ENCODE measurements at places on chromosomes 5 and 9.
A peak's percentile ranks its signal among the peaks of the same experiment; 100 is the strongest.

DNA sequence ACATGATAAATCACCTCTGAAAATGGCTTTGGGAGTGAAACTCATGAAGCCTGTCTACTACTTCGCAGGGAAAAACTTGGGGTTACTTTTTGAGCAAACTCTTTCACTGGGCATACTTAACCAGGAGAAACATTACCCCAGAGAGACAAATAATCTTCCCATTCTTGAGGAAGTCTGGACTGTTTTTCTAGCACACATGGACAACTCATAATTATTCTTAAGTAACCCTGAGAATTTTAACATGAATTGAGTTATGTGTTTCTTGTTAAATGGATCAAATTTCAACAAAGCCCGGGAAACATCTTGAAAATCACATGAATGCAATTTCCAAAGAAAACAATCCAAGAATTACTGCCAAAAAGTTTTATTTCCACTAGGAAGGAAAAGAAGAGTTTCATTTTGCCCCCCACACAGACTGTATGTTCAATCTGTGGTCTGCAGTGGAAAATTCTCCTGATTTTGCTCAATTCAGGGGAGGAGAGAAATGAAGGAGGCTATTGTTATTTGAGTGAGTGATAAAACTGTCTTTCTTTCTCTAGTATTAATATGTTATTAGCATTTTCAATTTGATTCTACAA lies 564.8 kb upstream of the CLINT1 start:
- DNase-seq, result no peak

GRCh38 chr5:167726642-167727041 lies 564.8 kb upstream of the WWC1 start:
- DNase-seq, result no peak

- DNase-seq, result no peak
Measured at GRCh38 chr9:93111001-93111370, 15.0 kb downstream of the CARD19 start.

- DNase-seq, result no peak
Measured at GRCh38 chr5:170289121-170289520, 8.5 kb downstream of the LCP2 start.

DNA sequence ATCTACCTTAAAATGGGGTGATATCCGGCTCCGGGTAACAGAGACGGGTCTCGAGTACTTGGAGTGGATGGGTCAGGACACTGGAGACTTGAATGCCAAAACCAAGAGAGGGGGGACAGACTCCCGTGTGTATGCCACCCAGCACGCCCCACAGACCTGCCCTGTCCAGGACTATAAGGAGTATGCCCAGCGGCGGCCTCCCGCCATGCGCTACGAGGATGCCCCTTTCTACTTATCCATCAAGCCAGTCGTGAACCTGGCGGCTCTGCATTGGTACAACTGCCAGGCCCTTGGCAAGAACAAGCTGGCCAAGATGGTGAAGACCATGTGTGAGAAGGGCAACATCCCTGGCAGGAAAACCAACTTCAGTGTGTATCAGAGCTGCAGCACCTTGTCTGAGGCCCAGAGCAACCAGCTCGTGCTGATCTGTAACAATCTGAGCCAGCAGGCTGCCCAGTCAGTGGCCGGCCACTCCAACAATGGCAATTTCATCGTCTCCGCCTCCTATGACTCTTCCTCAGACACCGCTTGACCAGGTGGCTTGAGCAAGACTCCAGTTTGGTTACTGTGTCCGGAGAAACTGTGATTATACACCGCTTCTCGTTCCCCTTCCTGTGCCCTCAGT lies 99.4 kb downstream of the INIP start:
- no peak for DNase-seq

DNA sequence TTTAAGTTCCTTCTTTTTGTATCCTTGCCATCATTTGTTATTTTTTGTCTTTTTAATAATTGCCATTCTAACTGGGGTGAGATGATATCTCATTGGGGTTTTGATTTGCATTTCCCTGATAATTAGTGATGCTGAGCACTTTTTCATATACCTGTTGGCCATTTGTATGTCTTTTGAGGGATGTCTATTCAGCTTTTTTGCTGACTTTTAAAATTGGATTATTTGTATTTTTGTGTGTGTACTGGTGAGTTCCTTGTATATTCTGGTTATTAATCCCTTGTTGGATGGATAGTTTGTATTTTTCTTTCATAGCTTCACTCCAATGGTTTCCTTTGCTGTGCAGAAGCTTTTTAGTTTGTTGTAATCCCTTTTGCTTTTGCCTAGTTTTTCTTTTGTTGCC lies 19.1 kb downstream of the RCL1 start:
- no peak for DNase-seq

GRCh38 chr5:60633341-60633740 lies 66.6 kb downstream of the DEPDC1B start:
- DNase-seq, result no peak

DNA sequence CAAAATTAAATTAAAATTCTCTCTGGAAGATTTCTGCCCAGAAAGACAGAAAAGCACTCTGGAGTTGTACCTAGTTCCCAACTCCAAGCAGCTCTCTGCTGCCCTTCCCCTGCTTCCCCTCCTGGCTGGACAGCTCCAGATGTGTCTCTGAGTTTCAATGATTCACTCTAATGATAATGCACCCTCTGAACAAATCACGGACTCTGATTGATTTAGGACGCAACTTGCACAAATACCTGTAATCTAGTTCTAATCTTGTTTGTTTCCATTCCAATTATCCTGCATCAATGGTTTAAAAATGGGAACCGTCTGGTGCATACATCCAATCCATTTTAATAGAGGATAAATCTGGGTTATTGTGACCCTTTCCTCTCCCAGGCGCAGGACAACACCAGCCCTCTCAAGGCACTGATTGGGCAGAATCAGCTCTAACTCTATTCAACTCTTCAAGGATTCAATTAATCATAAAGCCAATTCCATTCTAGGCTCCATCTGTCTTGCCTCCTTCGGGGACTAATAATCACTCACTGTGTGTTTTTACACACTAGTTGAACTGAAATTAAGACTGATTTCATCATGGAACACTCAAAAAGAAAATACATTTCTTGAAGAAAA lies 111.2 kb upstream of the LRRTM2 start:
- no peak for DNase-seq

GRCh38 chr9:7578951-7579350 lies 220.6 kb downstream of the DMAC1 start:
- DNase-seq, result no peak

- no peak for DNase-seq
Measured at GRCh38 chr9:121322037-121322736, 47.9 kb downstream of the STOM start.

DNA sequence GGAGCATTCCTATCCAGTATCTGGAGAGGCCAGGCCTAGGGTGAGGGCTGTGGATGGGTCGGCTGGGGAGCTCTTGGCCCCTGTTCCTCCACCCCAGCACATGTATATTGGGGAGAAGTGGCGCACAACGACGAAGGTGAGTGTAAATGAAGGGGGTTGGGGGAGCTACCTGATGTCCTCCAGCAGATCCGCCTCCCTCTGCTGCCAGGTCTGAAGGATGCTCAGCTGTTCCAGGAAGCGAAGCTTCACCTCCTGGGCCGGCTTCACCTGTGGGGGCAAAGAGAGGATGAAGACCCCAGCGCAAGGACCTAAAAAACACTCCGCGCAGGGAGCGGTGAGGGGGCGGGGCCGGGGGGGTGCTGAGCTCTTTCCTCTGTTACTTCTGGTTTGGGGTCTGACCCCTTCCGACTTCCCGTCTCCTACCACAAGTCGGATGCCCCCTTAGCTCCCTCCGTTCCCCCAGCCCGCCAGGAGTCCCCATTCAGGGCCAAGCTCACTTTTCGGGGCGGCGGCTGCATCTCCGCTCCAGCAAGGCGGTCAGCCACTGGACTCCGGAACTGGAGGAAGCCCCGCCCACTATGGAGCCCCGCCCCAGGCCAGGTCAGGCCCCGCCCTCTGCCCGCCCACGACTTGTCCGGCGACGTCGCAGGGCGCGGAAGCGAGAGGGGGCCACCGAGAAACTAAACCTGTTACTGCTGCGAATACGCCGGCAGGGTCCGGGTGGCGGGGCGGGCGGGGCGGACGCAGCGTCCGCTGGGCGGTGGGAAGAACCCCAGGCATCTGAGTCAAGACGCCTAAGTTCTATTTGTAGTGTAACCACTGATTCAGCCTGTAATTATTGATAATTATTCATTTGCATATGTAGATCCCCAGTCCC lies at the start of gene FCHSD1:
FCHSD1 (minus strand) TSS at position 568 of the 877 bp plus-strand sequence; CDS start at position 518, 50 bp downstream.
- no peak for DNase-seq

DNA sequence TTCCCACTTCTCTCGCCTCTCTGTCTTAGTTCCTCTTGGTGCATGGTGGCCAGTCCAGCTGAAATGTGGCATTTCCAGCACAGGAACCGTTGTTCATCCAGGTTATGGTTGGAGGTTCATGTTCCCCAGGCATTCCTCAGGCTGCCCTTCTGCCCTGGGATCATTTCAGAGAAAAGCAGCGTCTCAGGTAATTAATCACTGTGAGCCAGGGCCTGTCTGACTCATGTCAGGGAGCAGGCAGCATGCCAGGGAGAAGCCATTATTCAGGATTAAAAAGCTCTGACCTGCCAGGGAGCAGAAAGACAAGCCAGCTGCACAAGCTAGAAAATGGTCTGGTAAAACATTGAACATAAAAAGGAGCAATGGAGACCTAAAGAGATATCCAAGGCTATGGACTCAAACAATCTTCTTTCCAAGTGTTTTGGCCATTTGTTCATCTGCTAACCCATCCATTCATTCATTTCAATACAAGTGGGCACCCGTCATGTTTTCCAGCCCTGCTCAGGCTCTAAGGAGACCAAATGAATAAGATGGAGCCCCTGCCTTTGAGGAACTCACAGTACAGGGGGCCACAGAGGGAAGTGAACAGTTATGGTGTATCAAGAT lies 241.4 kb downstream of the DRD1 start:
- peak; percentile 73 for DNase-seq

DNA sequence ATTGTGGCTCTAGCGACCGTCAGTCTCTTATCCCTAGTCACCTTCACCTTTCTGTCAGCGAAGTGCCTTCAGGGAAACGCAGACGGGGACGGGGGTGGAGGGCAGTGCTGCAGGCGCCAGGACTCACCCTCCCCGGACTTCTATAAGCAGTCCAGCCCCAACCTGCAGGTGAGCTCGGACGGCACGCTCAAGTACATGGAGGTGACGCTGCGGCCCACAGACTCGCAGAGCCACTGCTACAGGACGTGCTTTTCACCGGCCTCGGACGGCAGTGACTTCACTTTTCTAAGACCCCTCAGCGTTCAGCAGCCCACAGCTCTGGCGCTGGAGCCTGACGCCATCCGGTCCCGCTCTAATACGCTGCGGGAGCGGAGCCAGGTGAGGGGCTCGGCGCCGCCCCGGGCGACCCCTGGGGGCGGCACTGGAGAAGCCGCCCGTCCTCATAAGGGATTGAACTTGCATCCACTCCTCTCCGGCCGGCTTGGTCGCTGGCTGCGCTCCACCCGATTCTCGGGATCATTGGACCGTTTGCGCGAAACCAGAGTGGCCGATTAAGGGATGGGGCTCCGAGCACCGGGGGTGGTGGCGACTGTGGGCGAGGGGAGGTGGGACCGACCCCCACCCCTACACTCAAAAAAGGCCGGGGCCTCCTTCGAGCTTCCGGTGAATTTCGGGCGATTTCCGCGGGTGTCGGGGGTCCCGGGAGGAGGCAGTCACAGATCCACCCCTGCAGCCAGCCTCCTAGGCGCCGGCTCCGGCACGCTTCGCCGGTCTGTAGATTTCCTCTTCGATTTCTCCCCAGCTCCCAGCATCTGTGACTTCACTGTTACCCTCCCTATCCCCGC lies 2.7 kb downstream of the PCDHGC5 start:
- no peak for DNase-seq

DNA sequence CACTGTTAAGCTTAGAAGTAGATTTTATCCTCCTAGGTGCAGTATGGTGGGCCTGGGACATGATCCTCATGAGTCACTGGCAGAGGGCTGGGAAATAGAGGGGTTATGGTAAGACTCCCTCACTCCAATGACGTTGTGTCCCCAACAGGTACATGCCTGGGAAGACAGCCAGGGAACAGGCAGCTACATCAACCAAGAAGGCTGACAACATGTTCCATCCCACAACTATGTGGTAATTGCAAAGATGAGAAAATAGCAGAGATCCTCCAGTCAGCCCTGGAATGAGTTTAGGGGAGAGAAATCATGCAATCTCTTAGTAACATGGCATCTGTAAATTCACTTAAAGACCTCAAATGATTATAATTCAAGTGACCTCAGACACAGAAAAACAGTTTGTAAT lies 114.4 kb upstream of the LIFR start:
- no peak for DNase-seq

DNA sequence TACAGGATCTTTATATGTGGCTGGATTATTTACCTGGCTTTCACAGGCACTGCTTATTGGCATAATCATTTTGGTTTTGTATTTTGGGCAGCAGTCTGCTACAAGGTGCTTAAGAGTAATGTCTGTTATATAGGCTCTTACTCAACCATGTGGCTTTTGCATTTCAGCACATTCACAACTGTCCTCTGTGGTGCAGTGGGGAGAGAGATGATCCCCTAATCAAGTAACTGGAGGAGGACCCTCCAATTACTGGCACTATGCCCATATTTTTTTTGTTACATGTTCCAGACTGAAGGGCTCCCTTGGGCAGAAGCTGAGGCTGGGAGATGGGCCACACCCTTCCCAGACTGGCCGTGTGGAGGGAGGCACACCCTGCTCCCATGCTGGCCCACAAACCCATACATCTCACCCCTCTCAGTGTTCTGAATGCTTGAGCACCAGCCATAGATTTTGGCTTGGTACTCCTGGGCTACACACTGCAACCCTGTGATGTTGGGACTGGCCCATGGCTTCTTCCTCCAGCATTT lies 173.5 kb downstream of the FAM174A start:
- no peak for DNase-seq

GRCh38 chr5:153829510-153830065 lies 209.1 kb downstream of the FAM114A2 start:
- DNase-seq, result no peak

GRCh38 chr5:61357745-61358144 lies 25.7 kb downstream of the ZSWIM6 start:
- no peak for DNase-seq

DNA sequence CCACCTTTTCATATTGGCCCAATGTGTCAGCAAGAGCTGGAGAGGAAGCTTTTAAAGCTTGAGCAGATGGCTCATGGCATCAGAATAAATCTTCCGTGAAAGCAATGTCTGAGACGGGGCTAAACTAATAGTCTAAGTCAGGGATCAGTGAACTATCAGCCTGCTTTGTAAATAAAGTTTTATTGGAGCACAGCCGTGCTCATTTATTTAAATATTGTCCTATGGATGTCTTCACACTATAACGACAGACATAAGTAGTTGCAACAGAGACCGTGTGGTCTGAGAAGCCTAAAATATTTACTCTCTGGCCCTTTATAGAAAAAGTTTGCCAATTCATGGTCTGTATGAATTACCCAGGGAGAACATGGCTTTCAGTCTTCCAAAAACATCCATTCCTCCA lies 85.6 kb upstream of the SLC44A1 start:
- DNase-seq, result no peak

Measured in NCI-H1694 (cell line).